Neural progenitor cell (in vitro differentiated cells): ENCODE measurements at places on chromosomes 3 and 15. TPM values are rescaled to one million over a fixed set of nuclear protein-coding genes. Genes with fewer than 3 reads are reported as not detected.

- DNase-seq, result no peak
These were observed 71.5 kb downstream of the FAM174B start for GRCh38 chr15:92584105-92584504.

DNA sequence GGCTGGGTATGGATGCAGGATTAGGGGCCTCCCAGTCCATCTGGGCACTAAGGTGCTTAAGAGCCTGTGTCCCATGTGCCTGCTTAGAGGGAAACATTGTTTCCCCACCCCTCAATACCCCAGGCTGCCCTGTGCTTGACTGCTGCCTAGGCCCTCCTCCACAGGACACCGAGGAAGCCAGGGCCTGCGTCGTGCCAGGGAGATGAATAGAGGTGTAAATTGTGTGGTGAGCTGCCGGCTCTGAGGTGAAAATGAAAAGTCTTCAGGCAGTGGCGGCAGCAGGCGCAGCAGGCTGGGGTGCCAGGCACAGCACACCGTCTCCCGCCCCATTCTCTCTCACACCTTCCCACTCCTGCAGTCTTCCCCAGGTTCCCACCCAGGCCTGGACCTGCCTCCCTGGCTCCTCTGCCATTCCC, 13.9 kb upstream of the GRM2 start:
- DNase-seq, result no peak

DNA sequence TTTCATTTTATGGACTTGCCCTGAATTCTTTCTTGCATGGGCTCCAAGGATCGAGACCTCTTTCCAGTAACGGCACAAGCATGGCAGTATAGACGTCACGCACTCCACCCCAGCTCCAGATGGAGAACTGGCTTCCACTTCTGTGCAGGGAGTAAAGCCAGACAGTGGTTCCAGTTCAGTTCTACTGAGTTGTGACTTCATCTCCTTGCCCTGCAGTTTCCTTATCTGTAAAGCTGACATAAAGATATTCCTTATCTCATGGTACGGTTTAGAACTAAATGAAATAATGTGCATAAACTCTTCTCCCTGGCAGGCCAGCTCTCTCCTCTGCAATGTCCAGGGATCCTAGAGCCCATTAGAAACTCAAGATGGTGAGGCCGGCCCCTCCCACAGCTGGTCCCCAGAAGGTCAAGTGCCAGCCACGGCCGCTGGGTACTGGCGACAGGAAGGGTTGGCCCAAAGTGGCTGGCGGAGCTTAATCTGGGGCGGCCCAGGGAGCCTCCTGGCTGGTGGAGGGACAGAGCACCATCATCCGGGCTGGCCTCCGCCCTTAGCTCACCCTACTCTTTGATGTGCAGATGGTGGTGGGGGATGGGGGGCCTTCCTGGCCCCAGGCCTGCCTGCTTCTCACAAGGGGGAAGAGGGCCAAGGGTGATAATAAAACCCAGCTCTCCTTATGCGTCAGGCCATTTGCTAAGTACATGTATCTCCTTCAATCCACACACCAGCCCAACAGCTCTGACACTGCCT, 7.2 kb downstream of the MESP2 start:
- no peak for DNase-seq

DNA sequence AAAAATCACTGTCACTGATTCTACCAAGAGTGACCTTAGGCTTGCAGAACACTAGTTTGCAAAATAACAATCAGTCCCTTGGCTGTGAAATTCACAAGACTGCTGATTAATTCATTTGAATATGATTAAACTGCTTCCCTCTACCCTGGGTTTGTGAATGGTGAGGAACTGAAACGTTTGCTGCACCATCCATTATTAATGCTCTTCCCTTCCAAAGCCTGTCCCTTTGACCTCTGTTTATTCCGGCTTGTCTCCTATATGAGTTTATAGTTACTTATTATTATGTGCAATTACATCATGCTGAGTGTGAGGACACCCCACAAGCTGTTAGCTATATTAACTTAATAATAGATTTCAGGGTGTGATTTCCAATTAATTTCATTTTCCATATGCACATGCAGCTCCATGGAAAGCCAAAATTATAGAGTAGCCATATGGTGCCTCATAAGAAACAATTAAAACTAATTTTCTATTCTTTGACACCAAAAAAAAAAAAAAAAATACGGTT, 96.5 kb downstream of the SUCLG2 start:
- no peak for DNase-seq

- no peak for DNase-seq
These were observed 22.0 kb downstream of the SST start for GRCh38 chr3:187648177-187648576.

- no peak for DNase-seq
These were observed 75.4 kb downstream of the CDC25A start for GRCh38 chr3:48112813-48113212.

Gene CDCP1
- total RNA-seq, result 0.12 and 0.24 TPM in 2 replicates
